ENCODE measurements at places on chromosomes 11 and 22.
A peak's percentile ranks its signal among the peaks of the same experiment; 100 is the strongest.

- no peak for DNase-seq
Observed at GRCh38 chr11:101127699-101128570, 1.7 kb downstream of the PGR start.

DNA sequence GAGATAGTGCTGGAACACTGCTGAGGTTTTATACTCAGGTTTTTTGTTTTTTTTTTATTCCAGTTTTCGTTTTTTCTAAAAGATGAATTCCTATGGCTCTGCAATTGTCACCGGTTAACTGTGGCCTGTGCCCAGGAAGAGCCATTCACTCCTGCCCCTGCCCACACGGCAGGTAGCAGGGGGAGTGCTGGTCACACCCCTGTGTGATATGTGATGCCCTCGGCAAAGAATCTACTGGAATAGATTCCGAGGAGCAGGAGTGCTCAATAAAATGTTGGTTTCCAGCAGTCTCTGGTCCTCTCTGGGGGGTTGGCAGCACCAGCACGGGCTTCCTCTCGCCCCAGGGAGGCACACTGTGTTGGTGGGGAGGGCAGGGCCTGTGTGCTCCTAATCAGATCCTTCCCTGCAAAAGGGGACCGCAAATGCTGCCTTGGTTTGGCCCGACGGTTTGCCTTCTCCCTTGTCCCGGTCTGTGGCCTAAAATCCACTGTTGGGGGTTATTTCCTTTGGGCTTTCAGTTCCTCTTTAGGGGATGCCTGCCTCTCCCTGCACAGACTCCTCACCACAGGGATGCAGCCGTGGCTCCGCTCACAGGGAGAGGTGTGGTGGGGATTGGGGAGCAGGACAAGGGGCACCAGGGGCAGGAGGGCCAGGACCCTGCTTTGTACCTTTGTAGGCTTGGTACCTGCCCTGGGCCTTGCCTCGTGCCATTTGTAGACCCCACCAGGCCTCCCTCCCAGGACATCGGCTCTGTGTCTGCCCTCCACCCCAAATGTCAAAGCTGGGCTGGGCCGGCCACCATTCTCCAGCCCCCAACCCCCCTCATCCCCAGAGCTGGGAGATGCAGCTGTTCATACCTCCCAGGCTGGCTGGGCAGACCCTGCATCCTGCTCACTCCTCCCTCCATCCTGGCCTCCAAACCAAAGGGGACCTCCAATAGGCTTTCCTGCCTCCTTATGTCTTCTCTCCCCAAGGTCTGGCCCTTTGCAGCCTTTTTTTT is 13.5 kb downstream of the MCAT start:
- no peak for DNase-seq

DNA sequence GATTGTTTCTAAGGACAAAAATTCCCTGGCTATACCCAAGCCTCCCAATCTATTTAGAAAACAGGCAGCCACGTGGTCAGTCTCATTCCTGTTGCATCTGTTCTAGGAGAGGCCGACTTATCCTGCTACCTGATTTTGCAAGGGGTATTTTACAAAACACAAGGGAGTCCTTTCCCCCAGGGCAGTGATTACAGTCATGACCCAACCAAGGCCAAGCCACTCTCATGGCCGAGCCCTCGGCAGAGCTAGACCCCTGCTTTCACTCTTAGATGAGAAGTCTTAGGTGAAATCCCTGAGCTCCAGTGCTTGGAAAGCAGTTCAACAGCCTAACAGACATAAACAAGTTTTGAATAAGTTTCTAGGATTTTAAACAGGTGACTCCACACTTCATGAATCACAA is 89.0 kb upstream of the PITPNB start:
- no peak for DNase-seq

- no peak for DNase-seq
Observed at GRCh38 chr22:40341604-40342003, 4.7 kb upstream of the ADSL start.

DNA sequence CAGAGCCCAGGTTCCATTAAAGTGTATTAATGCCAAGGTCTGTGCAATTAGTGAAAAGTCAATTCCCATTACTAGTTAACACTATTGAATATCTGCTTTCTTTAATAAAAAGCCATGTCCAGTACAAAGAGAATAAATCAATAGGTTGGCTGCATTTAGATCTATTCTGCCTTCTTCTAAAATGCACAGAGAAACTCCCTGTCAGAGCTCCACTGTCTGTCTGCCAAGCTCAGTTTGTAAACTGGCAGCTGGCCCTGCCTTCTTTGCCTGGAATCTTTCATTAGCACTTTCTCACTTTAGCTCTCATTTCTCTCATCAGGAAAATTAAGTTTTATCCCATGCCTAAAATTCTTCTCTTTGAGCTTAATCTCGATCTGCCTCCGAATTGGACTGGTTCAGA is 35.6 kb downstream of the ARL14EP start:
- no peak for DNase-seq

GRCh38 chr22:50562523-50563412 is at the start of gene SYCE3:
Gene SYCE3, minus strand, starts transcription at chr22:50562919. Its CDS starts 6,514 bp downstream, at chr22:50556405.
- peak; percentile 91 for DNase-seq

- DNase-seq, result no peak
Observed at GRCh38 chr11:95301474-95301873, 70.5 kb upstream of the SESN3 start.

DNA sequence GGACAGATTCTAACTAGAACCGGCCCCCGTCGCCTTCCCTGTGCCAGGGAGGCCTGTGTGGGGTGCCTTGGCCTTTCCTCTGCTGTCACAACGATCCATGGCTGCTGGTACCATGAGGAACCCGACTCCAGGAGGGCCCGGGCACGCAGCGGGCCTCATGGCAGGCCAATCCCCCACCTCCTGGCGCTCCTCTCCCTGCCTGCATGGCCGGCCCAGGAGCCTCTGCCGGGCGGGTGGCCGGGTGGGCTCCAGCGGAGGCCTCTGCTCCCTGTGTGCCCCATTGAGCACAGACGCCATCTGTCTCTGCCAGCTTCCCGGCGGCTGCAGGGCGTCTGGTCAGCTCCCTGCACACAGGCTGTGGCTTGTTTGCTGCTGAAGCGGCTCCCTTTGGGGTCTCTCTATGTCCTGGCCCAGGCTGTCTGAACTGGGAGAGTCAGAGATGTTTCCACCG is 86.5 kb downstream of the MYEOV start:
- DNase-seq, result no peak

DNA sequence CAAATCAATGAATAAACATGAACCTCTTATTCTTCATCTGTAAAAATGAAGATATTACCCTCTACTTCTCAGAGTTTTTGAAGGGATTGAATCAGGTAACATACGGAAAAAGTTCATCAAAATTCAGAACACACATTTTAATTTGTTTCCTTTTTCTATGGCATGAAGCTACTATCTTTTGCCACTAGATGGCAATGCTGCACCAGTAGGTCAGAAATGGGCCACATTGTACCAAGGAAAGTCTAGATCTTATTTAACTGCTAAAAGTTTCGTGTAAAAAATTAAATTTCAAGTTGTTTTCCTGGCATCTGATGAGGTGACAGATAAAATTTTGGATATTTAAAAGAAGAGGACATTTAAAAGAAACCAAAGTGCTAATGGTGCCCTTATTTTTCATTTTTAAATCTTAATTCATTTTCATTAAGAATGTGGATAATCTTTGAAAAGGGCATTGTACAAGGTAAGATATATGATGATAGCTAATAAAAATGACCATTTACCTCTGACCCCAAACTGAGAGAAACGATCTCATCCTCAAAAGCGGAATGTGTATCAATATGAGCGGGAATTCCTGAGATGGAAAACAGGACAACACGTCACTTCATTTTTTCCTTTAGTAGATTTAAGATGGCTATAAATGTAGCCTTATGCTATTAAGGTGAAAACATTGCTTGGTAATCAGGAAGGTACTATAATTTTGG is 16.1 kb downstream of the ALKBH8 start:
- DNase-seq, result no peak

DNA sequence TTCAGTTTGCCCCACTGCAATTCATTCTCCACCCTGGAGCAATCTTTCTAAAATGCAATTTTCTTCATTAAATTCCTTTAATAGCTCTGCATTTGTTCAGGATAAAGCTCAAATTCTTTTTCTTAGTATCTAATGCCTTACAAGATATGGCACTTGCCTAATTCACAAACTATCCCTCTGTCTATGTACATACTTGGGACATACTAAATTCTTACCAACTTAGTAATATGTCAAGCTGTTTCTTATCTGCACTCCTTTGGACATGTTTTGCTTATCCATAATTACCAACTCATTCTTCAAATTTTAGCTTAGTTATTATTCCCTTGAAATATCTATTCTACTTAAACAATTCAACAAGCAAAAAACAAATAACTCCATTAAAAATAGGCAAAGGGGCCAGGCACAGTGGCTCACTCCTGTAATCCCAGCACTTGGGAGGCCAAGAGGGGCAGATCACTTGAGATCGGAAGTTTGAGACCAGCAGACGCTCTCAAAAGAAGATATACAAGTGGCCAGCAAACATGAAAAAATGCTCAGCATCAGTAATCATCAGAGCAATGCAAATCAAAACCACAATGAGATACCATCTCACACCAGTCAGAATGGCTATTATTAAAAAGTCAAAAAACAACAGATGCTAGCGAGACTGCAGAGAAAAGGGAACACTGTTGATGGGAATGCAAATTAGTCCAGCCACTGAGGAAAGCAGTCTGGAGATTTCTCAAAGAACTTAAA is 96.9 kb downstream of the FAM76B start:
- no peak for DNase-seq

DNA sequence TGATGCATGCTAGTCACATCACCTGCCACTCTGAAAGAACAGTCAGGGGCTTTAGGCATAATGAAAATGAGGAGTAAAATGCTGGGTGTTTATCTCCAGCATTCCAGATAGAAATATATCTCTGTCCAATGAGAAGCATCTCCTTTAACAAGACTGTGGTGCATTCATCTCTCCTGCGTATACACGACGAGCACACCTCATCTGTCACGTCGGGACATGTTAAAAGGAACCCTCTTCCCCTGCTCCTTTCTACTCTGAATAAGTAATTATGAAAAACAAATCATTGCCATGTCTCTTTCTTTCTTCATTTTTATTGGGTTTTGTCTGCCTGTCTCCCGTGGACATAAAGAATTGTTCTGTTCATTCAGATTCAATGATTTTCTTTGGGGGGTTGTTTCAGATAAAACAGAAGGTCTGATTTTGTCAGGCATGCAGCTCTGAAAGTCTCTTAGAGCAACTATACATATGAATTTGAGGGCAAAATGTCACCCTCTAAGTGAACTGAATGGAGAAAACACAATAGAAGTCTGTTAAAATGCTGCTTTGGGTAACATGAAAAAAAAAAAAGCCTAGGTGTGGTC is 195.0 kb downstream of the MAML2 start:
- DNase-seq, result no peak

DNA sequence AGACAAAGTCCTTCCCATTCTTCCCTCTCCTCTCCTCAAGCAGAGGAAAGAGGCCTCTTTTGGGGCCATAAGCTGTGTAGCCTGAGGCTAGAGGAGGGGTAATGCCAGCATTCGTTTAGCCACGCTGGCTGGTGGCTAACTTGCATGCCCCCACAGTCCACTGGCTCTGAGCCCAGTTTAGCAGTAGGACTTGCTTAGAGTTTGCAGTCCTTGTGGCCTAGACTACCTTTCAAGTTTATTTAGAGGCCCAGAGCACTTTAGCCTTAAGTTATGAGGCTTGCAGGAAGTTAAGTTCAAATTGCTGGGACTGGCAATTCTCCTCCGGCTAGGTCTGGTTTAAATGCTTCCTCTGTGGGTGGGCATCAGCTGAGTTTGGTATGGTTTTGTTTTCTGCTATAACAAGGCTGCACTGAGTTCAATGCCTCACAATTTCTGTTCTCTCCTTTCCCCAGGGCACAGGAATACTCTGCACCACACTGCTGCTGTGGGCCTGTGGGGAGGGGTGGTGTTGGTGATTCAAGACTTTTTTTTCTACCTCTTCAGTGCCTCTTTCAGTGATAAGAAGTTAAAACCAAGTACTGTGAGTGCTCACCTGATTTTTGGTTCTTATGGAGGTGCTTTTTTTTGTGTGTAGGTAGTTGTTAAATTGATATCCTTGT is 281.0 kb upstream of the C11orf87 start:
- no peak for DNase-seq

DNA sequence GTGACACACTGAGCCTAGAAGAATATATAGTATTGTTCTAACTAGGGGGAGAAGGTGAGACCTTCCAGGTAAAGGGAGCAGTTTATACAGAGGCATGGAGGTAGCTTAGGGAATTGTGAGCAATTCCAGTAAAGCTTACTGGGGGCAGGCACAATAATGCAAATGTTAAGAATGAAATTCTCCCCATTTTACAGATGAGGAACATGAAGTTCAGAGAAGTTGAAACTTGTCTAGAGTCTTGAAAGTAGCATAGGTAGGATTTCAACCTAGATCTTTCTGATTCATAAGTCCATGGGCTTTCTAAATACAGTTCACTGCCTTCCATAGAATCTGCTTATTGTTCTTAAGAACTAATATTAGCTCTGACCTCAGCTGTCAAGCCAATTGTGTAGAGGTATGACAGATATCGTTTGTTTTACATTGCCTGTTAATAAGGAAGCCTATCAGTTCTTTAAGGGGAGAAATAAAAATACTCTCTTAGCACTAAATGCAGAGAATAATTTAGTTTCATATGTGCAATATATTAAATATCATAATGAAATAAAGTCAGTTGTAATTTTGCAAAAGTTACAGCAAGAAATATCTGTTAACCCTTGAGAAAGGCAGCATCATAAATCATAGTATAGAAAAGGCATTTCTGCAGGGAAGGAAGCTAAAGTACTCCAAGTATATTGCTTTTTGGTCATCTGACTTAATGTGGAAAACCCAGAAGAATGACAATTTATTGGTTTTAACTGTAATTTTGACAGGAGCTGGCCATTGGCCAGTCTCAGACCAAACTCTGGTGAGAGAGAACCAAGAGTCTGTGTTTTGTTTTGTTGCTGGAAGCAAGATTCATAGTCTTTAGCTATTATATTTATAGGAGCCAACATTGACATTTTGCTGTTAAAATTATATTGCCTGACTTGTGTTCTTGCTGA is 181.8 kb downstream of the UVRAG start:
- DNase-seq, result no peak

- DNase-seq, result no peak
Observed at GRCh38 chr11:123183391-123184099, 11.5 kb downstream of the CLMP start.

GRCh38 chr11:93525601-93526345 is 17.4 kb downstream of the SMCO4 start:
- DNase-seq, result no peak

GRCh38 chr11:31802990-31803812 is 7.9 kb downstream of the PAX6 start:
- DNase-seq, result no peak

- DNase-seq, result no peak
Observed at GRCh38 chr22:31323578-31324550, 22.3 kb downstream of the PATZ1 start.

- no peak for DNase-seq
Observed at GRCh38 chr22:23533328-23533762, 46.7 kb downstream of the IGLL1 start.

- DNase-seq, result no peak
Observed at GRCh38 chr11:123302751-123303195, 107.7 kb upstream of the CLMP start.

DNA sequence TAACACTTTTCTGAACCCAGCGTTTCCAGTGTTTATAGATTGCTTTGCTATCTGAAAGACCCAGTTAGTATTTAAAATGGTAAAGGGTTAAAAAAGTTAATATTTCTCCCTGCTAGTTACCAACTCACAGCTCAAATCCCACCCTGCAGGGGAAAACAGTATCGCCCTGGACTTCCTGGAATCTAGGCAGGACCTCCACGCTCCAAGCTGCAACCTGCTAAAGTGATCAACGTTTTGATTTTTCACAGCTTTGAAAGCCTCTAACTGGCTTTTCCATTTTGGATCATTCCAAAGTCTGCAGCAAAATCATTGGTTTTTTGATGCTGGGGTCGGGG is 4.6 kb downstream of the FZD4 start:
- no peak for DNase-seq

GRCh38 chr11:114084414-114084813 is 24.9 kb downstream of the ZBTB16 start:
- DNase-seq, result no peak
